ENCODE measurements at places on chromosomes 16 and 17. TPM values are rescaled to one million over a fixed set of nuclear protein-coding genes. Genes with fewer than 3 reads are reported as not detected.

GRCh38 chr16:89063768-89064320 lies 29.8 kb upstream of the ACSF3 start:
- no peaks in the 10 kb centered on the region for H3K36me3 ChIP-seq
- DNase-seq = no peak
- no peaks in the 10 kb centered on the region for H3K4me1 ChIP-seq
- no peaks in the 10 kb centered on the region for H3K27me3 ChIP-seq

GRCh38 chr16:83651871-83652270 lies 155.9 kb upstream of the HSBP1 start:
- H3K27me3 ChIP-seq = no peaks in the 10 kb centered on the region
- H3K36me3 ChIP-seq = no peaks in the 10 kb centered on the region
- H3K4me1 ChIP-seq = no peaks in the 10 kb centered on the region
- no peak overlapping the region for H3K4me3 ChIP-seq

DNA sequence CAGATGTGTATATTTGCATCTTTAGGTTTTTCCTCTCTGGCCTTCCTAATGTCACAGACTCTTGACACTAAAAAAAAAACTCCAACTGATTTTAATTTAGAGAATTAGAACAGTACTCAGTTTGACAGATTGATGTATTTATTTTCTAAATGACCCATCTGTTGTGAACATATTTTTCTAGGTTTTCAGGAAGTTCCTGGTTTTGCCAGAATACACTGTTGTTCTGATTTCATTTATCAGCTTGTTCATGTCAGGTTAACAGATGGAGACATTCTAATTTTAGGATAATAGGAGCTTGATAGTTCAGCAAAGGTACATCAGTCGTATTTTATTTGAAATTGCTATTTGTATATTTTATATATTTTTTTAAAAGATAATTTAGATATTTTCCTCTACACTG lies 133.4 kb downstream of the TANC2 start:
- no peaks in the 10 kb centered on the region for H3K27me3 ChIP-seq
- no peaks in the 10 kb centered on the region for H3K4me1 ChIP-seq
- no peaks in the 10 kb centered on the region for H3K36me3 ChIP-seq
- no peak for DNase-seq

DNA sequence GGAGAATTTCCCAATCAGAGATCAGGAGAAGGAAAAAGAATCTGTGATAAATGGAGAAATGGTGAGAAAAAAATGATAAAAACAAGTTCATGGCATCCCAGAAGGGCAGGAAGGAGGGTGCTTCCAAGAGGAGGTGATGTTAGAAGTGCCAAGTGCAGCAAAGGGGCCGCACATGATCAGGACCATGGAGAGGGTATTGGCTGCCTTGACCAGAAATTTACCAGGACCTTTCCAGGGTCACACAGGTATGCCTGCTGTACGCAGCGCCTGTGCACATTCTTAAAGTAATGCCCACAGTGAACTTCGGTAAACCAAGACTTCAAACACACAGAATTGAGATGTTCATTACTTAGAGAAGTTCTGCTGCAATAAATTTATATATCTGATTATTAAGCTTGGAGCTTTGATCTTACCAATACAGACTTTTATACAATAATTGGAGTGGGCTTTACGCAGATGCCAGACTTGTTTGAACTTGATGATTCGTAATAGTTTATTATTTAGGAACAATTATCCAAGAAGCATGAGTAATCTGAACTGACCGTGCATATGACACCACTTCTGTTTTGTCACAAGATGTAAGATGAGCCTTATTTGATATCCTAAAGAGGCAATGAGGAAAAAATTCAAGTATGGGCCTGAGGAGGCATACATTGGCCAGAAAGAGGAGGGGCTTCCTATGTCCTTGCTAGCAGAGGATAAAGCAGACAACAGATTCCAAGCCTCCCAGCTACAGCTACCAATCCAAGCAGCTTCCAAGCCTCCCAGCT lies 2.2 kb upstream of the KRT33A start:
- H3K27me3 ChIP-seq = no peaks in the 10 kb centered on the region
- H3K4me3 ChIP-seq = no peak overlapping the region
- H3K36me3 ChIP-seq = no peaks in the 10 kb centered on the region
- DNase-seq = no peak
- no peak overlapping the region for H3K27ac ChIP-seq

DNA sequence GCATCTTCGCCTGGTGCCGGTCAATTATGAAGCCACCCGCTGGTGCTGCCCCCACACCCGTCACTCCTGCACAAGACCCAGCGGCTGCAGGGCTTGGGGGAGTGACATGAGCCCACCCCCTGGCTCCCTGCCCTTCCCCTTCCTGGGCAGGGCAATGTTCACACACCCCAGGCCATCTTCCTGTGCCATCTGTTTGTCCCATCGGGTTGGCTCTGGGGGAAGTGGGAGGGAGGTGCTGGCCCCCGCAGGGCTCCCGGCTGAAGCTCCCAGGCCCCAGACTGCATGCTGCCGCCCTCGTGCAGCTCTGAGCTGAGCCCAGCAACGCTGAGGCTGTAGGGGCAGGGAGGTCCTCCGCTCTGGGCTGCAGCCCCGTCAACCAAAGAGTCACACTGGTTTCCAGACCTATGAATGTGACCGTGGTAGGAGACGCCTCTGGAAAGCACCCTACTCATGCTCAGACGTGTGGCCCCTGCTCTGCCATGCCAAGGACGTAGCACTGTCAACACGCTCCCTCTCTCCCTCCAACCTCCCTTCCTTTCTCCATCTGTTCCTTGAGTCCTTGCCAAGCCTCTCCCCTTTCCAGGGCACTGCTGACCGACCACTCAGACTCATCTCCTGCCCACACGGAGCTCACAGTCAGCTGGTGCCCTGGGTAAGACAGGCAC lies 140.4 kb downstream of the ENGASE start:
- DNase-seq = no peak
- H3K36me3 ChIP-seq = no peaks in the 10 kb centered on the region
- H3K4me1 ChIP-seq = no peaks in the 10 kb centered on the region
- H3K27me3 ChIP-seq = peaks cover 18% of the 10 kb centered on the region

The KRT14 gene
- not detected for polyA plus RNA-seq

The RNF222 gene
- polyA plus RNA-seq = not detected
